ENCODE measurements at places on chromosomes 6 and 20.

DNA sequence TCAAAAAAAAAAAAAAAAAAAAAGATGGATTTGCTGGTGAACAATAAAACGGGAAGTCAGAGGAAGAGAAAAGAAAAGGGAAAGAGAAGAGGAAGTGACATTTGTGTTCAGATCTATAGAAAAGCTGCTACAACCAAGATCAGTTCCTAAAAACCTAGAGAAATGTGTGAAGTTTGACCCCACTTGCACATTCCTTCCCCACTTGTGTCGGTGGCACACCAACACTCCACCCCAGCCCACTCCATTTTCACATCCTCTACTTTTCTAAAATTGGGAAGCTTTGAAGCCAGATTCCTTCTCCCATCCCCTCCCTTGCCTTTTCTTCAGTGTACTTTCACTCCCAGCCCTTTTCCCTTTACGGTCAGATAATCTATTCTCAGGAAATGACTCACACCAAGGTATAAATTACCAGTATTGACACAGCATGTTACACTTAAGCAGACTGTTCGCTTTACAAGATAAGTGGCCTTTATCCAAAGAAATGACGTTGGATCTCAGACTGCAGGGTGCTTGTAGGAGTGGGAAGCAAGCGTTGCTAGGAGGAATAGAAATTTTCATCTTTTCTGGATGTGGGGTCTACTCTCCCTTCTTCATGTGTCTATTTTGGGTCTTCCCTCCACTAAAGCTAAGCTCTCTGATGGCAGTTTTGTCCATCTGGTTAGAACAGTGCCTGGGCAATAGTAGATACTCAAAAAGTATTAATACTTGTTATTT is 92.5 kb upstream of the ADGRF1 start:
- peak; percentile 84 for DNase-seq

- DNase-seq = no peak
Measured at GRCh38 chr6:90098627-90099026, 198.0 kb downstream of the BACH2 start.

DNA sequence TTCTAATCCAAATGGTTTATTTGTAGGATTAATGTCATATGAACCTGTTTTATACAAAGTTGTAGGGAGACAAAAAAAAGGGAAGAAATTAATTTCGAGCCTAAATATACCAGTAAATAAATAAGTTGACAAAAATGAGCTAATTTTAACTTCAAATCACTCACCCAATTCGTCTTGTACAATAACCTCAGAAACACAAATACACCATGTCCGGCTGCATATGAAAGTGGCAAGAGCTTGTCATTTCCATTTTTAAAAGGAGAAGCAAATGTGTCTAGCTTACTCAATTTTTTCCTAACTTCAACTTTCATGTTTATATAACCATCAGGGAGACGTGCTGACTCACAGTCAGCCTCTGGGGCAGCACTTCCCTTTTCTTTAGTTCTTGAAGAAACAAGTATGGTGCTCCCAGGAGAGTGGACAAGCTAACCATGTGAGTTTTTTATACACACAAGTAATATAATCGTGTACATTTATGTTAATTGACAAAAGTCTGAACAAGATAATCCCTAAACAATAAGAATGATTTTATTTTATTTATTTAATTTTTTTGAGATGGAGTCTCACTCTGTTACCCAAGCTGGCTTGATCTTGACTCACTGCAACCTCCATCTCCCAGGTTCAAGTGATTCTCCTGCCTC is 55.5 kb upstream of the SGK1 start:
- DNase-seq = peak; percentile 61

DNA sequence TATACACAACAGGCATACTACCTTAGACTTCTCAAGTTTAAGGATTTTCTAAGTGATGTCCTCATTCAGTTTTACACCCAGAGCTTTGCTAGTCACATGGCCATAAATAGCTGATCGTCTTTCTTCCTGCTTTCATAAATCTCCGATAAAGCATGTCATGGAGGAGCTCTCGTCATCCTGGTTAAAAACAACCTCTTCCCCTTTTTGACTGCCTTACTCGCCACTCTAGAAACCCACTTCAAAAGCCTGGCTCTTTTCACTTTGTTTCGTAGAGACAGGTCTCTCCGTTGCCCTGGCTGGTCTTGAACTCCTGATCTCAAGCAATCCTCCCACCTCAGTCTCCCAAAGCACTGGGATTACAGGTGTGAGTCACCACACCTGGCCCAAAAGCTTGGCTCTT is 67.0 kb upstream of the SMIM29 start:
- DNase-seq = no peak

GRCh38 chr6:42138190-42138589 is 4.2 kb downstream of the C6orf132 start:
- DNase-seq = no peak

DNA sequence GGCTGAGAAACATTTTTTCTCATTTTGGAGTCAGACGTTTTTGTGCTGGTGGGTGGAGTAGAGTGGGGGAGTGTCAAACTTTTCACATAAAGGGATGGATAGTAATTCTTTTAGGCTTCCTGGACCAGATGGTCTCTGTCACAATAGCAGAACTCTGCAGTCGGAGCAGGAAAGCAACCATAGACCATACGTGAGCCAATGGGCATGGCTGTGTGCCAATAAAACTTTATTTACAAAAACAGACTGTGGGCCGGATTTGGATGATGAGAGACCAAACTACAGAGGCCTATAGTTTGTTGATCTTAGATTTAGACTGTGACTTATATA is 70.8 kb upstream of the SLC22A23 start:
- DNase-seq = no peak

DNA sequence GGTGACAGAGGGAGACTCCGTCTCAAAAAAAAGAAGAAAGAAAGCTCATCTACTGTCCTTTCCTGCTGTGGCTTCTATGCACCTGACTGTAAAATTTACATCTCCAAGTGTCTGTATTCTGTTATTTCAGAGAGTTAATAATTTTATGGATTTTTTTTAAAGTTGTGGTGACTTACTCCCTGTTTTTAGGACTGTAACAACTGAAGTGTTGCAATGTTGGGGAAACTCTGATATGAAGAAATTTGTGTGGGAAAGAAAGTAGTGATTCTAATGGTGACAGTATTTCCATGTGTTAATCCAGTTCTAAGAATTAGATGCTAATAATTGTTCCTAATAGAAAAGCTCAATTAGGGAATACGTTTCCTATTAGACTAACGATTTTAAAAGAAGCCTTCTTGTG is 27.4 kb downstream of the STX11 start:
- DNase-seq = no peak

DNA sequence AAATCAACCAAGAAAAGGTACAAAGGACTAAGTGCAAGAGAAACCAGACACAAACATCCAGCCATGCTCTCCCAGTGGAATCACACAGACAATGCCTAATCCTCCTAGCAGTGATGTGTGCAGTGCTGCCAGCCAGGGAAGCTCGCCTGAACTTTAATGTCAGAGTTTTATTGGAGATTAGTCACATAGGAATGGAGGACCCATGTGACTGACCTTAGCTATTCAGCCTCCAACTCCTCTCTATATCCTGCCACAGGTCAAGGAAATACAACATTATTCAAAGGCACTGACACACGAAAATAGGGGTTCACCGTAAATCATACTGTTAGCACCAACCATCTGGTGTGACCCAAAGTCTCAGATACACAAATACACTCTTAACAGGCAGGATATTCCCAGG is 684.6 kb downstream of the DOK5 start:
- no peak for DNase-seq

DNA sequence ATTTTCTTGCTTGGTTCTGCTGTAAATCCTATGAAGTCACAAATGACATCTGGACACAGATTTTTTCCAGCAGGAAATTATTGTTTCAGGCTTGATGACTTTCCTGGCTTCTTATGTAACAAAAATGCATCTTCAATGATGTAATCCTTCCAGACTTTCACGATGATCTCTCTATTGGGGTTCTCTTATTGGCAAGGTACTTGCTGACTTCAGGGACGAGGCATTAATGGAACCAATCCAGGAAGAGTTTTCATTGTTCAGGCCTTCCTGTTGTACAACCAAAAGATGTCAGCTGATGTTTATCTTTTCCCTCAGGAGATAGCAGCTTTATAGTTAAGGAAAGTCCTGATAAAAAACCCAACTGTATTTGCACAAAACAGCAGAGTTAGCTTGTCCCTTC is 118.5 kb upstream of the MMS22L start:
- DNase-seq = no peak

DNA sequence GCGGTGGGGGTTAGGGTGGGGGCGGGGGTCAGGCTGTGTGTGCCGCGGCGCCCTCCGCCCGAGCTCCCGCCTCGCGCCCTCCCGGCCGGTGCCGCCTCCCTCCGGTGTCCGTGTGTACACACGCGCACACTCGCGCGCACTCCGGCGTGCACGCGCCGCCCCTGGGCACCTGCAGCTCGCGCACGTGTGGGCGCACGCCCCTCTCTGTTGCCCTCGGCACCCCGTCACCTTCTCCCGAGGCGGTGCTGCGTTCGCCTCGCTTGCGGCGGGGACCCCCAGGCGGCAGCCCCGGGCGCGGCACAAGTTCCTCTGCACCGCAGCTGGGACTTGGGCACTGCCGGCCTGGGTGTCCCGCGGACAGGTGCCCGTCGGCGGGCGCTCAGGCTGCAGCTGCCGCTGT is 525 bp downstream of the MACROD2 start:
- DNase-seq = no peak

DNA sequence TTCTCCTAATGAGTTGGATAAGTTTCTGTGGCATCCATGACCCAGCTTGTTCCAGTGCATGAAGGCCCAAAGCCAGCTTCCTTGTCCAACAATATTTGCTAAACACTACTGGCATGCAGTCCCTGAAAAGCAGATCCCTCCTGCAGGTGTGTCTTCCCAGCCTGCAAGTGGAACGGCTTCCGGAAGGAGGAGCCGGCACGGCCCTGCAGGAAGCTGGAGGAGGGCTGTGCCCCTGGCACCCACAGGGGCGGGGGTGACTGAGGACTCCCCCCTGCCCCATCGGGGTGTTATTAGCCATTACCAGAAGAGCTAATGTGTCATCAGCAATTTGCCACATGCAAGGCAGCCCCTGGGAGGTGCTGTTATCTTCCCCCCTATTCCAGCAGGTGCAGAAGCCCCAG is 27.4 kb downstream of the NPEPL1 start:
- no peak for DNase-seq

GRCh38 chr6:55604021-55604420 is 25.0 kb upstream of the HMGCLL1 start:
- DNase-seq = no peak

Measured in AG09319 (cell line).